ENCODE measurements at places on chromosomes 11 and 22.

DNA sequence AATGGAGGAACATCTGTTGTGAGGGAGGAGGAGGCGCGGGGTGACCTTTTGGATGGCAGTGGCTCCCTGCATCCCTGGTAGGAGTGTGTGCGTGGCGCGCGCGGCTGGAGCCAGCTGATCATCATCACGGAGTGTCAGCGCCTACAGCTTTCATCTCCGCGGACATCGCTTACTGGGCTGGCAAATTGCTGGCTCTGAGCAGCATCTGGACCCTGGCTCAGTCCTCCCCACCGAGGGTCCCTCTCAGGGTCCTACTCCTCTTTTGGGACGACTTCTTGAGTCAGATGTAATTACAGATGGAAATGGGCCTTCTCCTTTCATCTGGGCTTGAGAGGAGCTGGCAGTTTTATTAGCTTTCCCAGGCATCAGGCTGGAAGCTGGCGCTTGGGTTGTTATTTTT lies 85.3 kb downstream of the CACNA1I start:
- DNase-seq, result no peak

- DNase-seq, result no peak
These were observed 76.6 kb upstream of the LRRC4C start for GRCh38 chr11:41536021-41536568.

DNA sequence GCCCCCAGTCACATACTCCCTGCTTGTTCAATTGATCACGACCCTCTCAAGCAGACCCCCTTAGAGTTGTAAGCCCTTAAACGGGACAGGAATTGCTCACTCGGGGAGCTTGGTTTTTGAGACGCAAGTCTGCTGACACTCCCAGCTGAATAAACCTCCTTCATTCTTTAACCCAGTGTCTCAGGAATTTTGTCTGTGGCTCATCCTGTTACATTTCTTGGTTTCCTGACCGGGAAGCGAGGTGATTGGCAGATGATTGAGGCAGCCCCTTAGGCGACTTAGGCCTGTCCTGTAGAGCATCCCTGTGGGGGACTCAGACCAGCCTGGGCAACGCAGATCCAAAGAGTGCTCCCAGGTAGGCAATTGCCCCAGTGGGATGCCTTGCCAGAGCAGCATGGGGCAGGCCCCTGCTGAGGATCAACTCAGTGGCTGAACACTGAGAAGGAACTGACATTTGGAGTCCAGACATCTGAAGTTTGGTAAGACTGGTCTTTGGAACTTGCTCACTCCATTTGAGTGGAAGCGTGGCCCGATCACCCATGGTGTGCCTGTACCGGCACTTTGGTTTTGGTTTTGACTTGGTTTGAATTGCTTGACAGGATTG lies 51.5 kb downstream of the NEU3 start:
- DNase-seq, result no peak

DNA sequence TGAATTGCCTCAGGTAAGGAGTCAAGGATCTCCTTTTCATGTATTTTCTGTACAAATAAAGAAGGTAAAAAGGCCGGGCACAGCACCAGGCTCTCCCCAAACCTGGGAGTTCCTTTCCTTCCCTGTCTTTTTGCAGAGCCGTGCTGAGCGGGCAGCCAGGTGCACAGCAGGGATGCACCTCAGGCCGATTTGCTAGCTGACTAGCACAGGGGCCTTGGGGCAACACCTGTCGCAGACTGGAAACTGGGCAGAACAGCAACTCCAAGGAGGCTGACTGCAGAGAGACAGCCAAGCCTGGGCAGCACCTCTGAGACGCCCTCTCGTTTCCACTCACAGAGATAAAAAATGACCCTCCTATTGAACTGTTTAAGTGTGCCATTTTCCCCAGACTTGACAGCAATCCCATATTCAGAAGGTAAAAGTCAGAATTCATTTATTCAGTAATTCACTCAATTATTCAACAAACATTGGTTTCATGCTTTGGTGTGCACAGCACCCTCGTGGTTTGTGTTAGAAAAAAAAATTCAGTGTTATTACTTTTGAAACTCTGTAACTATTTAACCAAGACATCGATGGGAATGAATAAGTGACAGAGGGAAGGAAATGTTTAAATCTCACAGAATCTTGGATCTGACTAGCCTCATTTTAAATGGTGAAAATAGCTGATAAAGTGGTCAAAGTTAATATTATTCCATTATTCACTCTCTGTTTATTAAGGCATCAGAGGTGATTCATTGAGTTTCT lies 120.9 kb downstream of the GALNT18 start:
- no peak for DNase-seq

GRCh38 chr22:19105867-19106802 lies 16.1 kb downstream of the DGCR2 start:
- peak; percentile 25 for DNase-seq

- DNase-seq, result no peak
These were observed 75.7 kb upstream of the CCDC90B start for GRCh38 chr11:83361831-83362230.

DNA sequence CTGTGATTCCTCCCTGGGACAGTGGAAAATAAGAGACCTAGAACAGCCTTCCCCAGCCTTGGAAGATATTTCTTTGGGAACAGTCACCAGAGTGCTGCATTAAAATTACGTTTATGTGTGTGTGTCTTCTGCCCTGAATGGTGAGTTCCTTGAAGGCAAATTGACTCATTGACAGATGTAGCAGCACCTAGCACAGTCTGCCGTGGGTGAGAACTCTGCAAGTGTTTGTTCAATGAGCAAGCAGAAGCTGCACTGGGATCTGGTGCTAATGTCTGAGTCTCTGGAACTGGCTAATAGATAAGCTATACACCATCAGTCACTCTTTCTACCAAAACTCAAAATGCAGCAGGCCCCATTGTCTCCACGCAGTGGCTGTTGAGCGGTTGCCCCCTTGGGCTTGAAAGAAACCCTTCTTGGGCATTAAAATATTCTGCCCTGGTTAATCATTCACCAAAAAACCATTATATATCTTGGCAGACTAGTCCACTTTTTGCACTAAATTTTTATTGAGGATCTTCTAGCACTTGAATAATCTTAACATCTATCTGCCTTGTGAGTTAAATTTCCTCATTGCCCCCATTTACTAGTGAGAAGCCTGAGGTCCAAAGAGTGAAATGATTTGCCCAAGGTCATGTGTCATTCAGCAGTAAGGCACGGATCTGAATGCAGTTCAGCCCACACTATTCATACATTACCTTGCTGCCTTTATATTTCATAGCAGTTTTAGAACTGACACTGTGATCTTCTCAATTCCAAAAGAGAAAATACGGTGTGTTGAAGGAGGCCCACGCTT lies 87.8 kb upstream of the GALNT18 start:
- no peak for DNase-seq

DNA sequence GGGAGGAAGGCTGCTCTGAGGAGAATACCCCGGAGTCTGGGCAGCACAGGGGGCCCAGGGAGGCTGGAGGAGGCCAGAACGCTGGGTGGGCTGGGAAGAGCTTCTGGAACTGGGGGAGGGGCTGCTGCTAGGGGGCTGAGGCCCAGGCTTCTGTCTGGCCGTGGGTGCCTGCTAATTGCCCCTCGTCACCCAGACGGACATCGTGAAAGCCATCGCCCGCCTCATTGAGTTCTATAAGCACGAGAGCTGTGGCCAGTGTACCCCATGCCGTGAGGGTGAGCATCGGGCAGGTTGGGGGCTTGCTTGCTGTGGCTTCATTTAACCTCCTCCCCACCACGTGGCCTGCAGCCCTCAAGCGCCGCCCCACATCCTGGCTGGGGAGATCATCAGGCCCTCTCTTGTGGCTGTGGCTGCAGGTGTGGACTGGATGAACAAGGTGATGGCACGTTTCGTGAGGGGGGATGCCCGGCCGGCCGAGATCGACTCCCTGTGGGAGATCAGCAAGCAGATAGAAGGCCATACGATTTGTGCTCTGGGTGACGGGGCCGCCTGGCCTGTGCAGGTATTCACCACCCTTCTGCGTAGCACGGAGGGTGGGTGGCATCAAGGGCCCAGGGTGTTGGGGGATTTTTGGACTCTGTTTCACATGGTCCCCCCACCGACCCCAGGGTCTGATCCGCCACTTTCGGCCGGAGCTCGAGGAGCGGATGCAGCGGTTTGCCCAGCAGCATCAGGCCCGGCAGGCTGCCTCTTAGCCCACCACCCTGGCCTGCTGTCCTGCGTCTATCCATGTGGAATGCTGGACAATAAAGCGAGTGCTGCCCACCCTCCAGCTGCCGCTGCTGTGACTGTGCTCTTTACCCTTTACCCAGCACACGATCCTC lies 5.2 kb downstream of the NDUFV1 start:
- DNase-seq, result no peak

DNA sequence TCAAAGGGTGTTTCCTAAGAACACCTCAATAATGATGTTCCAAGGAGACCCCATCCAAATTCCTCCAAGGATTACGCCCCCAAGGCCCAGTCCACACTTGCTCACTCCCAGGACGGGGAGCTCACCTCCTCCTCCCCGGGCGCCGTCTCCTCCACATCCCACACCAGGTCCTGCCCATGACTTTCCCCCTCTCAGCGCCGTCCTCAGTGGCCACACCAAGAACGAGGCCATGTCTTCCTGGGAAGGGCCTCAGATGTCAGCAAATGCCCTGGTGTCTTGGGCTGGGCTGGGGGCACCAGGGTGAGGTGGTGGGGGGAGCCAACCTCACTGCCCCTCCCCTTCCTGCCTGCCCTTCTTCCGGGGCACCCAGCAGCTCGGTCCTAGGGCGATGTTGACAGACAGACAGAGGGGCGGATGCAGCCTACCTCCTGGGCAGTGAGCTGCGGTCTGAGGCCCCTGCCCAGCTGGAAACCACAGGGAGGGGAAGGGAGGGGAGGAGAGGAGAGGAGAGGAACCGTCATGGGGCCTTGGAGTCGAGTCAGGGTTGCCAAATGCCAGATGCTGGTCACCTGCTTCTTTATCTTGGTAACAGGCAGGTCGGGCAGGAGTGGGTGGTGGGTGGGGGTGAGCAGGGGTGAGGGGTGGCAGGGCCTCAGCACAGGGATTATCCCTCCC lies at the start of the genes C11orf21 and TSPAN32:
TSS of gene C11orf21 (minus strand) at position 288 of the 675 bp plus-strand sequence. CDS start at position 178, 110 bp downstream.
TSS of gene TSPAN32 (plus strand) at position 383 of the 675 bp plus-strand sequence. CDS start at position 520, 137 bp downstream.
- peak; percentile 45 for DNase-seq

DNA sequence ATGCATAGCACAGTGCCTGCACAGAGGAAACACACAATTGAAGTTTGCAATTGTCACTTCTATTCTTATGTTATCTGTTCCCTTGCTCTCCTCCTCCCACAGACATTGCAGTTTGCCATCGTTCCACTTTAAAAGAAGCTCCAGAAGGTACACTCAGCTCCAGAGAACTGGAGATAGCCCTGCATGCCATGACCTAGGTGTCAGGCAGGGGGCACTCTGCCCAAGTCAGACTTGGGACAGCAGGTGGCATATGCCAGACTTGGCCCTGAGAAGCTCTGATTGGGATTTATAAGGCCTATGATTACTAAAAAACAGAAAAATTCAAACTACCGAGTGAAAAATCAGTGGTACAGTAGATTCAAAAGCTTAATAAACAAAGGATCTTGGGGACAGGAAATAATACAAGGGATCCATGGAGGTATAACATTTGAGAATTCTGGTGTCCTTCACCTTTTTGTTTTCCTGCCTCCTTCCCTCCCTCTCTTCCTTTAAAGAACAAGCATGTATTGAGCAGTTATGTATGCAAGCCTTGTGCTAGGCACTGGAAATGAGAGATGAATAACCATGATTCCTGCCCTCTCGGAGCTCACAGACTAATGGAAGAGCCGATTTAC lies 40.0 kb downstream of the TENM4 start:
- no peak for DNase-seq

DNA sequence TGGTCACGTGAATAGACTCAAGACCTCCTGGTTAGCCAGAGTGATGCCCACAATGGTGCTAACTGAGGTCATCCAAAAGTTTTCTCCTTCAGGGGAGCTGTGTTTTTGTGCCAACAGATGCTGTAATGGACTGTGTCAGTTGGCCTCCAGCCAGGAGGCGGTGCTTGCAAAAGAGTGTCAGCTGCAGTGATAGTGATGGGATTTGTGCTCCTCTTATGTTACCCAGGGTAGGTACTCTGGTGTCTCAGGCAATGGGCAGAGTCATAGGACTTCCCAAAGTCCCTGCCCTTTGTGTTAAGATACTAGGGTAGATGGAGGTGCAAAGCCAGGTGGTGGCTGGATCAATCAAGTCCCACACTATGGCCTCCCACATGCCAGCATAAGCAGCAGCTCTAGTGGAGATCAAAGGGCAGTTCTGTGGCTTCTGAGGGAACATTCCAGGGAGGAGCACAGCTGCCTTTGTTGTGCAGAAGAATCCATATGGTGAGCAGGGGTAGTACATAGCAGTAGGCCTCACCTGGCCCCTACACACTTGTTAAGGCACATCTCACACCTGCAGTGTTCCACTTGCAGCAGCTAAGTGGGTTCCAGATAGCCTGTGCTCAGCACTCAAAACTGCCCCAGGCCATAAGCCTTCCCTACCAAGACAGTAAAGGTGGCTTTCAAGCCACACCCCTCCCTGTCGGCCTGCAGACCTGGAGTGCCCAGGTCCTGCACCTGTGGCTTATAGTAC lies 9.4 kb upstream of the FANCF start:
- DNase-seq, result no peak

DNA sequence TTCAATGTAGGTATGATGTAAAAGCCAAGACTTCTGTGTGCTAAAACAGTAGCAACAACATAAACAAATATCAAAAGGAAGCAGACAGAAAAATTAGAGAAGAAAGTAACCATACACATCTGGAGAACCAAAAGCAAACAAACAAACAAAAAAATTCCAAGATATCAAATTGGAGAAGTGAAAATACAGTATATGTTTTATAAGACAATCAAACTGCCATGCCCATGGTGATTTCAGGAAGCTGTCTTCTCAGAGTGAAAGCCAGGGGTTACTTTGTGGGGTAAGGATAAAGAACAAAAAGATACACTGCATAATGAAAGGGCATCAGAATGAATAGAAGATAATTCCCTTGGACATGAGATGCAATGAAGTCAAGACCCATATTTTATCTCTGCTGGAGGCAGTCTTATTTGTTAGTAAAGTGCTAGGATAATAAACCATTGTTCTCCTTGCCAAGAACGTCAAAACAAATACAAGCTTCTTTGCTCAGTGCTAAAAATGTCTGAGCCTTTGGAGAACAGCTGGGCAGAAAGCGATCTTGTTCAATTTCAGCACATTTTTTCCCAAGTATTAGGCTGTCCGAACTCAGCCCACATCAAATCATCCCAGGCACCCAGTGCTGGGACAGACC lies 38.1 kb upstream of the LDLRAD3 start:
- DNase-seq, result no peak
